ENCODE measurements at places on chromosomes 4 and X.

GRCh38 chrX:74272230-74272629 lies 31.8 kb upstream of the ZCCHC13 start:
- DNase-seq: no peak

- DNase-seq: peak; percentile 62
Measured at GRCh38 chr4:8402640-8403039, 37.9 kb downstream of the ACOX3 start.

DNA sequence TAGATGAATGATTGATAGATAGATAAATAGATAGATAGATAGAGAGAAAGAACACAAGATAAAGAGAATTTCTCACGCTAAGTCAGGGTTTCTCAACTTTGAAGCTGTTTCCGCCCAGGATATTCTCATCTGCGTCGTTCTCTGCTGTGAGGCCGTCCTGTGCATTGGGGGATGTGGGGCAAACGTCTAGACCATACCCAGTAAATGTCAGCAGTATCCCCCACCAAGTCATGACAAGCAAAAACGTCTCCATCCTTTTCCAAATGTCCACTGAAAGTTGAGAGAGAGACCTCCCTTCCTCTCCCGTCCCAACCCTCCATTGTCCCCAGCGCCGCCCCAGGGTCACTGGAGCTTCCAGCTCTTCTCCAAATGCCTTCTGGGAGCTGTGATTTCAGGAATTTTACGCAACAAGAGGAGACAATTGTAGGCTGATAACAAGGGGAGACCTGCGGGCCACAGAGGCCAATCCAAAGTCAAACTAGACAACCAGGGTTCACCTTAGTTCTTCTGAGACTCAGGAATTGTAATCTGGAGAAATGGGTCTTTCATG lies 8.9 kb upstream of the CRLF2 start:
- no peak for DNase-seq

- no peak for DNase-seq
Measured at GRCh38 chr4:187826725-187827124, 168.8 kb upstream of the ZFP42 start.

- no peak for DNase-seq
Measured at GRCh38 chr4:139933541-139933940, 220.4 kb downstream of the MAML3 start.

DNA sequence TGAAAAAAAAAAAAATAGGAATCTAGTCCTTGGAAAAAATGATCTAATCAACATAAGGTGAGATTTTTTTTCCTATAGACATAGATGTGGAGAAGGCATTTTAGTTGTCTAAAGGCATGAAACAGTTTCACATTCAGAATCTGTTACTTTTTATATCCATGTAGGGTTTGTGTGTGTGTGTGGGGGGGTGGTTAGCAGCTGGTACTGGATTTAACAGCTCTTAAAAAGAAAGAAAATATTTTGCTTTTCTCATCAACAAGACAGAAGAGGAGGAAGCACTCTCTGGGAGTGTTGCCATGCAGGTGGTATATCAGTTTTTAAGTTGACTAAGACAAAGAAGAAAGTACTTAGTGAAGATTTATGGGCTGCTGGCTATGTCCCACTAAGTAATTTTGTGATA lies 122.3 kb downstream of the VCX3B start:
- no peak for DNase-seq

- DNase-seq: peak; percentile 41
Measured at GRCh38 chr4:139921429-139922184, 232.4 kb downstream of the MAML3 start.

- peak; percentile 37 for DNase-seq
Measured at GRCh38 chr4:183430317-183430993, 14.0 kb upstream of the CDKN2AIP start.

GRCh38 chr4:43341741-43342140 lies 449.2 kb downstream of the GRXCR1 start:
- no peak for DNase-seq

GRCh38 chrX:50103176-50103575 lies 97.6 kb downstream of the AKAP4 start:
- DNase-seq: no peak

GRCh38 chr4:76388160-76388908 lies 32.6 kb downstream of the CCDC158 start:
- DNase-seq: no peak

Data from endothelial cell of umbilical vein (primary cell).